ENCODE measurements at places on chromosomes 5 and 9. TPM values are rescaled to one million over a fixed set of nuclear protein-coding genes. Genes with fewer than 3 reads are reported as not detected.

The LCN12 gene
- polyA plus RNA-seq: 0.17 TPM

The PTGES gene
- 0.68 TPM for polyA plus RNA-seq

The KCTD16 gene
- polyA plus RNA-seq: 0.01 TPM

The SNCAIP gene
- polyA plus RNA-seq: 0.18 TPM

The OBP2B gene
- polyA plus RNA-seq: not detected

The AGTPBP1 gene
- 3.9 TPM for polyA plus RNA-seq

The FSTL4 gene
- 0.07 TPM for polyA plus RNA-seq

The SH2D3C gene
- polyA plus RNA-seq: 8.4 TPM

The GCNT4 gene
- polyA plus RNA-seq: 1.1 TPM

The AJM1 gene
- 1.7 TPM for polyA plus RNA-seq

The PCDHGA12 gene
- polyA plus RNA-seq: 0.38 TPM

The CCNI2 gene
- polyA plus RNA-seq: not detected

The CCL19 gene
- 0.31 TPM for polyA plus RNA-seq

The PDE8B gene
- 0.30 TPM for polyA plus RNA-seq

The GRIA1 gene
- polyA plus RNA-seq: 0.03 TPM
